ENCODE measurements at places on chromosomes 5 and 9.
A peak's percentile ranks its signal among the peaks of the same experiment; 100 is the strongest.

- DNase-seq: no peak
These were observed 147.3 kb downstream of the SGCD start for GRCh38 chr5:156474251-156474650.

- DNase-seq: no peak
These were observed 128.1 kb upstream of the RPS23 start for GRCh38 chr5:82406205-82406773.

GRCh38 chr5:95644351-95645042 is 2.1 kb upstream of the RFESD start:
- peak; percentile 35 for DNase-seq

GRCh38 chr5:62578540-62578939 is at the start of gene LRRC70:
TSS of gene LRRC70 (plus strand) at chr5:62578819. CDS start at chr5:62579439, 620 bp downstream.
- no peak for DNase-seq

- no peak for DNase-seq
These were observed 730.1 kb downstream of the NR2F1-AS1 start for GRCh38 chr5:92850886-92851285.

DNA sequence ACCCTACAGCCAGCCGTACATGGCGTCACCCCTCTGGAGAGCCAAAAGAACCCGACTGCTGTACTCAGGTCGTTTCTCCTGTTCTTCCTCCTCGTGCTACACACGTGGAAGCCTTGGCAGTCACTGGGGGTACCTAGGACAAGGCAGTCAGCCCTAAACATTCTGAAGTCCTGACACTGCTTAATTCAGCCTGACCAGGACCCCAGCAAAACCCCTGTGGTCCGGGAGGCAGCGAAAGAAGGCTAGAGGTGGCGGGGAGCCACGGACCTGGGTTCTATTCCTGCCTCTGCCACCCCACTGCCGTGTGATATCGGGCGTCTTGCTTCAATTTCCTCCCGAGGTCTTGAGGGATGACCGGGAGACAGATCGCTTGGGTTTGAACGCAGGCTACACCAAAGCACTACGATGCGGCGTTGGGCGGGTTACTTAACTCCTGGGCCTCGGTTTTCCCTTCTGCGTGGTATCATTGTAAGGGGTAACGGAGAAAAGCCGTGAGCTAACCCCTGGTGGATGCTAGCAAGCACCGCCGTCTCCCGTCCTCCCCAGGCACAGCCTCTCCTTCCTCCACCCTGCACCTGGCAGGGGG is 429 bp upstream of the ARL10 start:
- peak; percentile 31 for DNase-seq

DNA sequence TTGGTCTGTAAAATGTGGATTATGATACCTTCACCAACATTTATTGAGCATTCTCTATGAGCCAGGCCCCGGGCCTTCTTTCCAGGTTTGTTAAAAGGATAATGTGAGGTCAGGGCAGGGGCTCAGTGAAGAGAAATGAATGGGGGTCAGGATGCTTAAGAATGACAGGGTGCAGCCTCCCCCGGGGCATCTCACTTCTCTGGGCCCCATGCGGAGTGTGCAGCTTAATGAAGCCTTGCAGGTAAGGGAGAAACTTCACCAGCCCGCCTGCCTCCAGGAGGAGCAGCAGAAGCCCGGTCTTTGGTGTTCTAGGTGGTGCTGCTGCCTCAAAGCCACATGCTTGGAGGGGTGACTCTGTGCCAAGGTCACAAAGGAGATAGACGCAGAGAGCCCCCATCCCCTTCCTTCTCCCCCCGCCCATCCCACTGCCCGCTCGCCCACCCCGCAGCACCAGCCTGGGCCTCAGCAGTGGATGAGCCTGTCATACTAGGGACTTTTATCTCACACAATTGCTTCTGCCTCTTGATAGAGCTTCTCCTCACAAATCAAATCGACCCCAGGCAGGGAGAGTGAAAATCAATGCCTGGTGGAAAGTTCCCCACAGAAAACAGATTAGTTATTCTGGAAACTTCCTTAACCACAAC is 244.8 kb downstream of the PBX3 start:
- DNase-seq: no peak

DNA sequence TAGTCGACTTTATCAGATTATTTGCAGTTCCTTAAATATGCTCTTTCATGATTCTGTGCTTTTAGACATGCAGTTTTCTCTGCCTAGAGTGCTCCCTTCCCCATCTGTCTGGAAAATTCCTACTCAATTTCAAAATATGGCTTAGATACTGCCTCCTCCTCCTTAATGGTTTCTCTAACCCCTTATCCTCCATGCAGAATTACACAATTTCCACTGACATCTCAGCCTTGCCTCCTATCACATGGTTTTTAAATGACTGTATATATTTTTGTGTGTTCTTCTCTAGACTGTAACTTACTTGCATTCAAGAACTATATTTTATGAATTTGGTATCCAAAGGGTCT is 85.2 kb downstream of the SLC44A1 start:
- no peak for DNase-seq
